ENCODE measurements at places on chromosomes 4 and X.

DNA sequence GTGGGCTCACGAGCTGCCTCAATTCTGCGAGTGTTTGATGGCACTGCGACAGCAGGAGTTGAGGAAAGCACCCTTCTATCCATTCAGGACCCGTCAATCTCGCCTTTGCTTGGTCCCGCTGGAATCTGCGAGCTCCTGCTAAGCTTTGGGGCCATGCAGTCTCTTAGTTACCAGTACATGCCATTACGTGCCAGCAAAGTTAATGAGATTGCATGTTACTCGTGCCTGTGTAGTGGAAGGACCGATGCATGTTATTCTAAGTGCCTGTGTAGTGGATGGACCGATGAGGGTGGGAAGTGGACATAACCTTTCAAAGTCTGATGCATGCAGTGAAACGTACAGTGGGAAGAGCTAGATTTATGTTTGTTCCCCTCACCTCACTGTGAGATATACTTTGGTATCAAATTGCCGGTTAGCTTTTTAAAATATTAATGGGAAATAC lies 569 bp downstream of the RPS3A start:
- DNase-seq, result no peak

DNA sequence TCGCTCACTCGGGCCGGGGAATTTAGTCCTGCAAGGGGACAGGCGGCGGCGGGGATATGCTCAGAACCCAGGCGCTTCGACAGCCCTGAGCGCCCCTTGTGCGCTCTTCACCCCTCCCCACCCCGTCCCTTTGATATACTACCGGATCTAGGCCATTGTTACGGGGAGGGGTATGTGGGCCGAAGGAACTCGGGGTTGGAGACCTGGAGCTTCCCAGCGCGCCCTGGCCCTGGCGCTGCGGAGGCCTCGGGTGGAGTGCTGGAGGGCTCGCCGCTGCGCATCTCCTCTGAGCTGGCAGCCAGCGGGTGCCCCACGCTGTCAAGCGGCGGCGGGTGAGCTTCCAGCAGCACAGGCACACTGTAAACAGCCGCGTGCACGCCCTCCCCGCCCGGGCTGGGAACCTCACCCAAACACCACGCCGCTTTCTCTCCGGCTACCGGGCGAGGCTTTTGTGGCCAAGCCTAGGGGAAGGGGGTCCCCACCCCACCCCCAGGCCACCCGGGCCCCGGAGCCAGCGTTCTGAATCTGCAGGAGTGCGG lies 54.5 kb upstream of the BCOR start:
- DNase-seq, result peak; percentile 62

GRCh38 chr4:36237366-36238313 lies 6.7 kb downstream of the ARAP2 start:
- no peak for DNase-seq

DNA sequence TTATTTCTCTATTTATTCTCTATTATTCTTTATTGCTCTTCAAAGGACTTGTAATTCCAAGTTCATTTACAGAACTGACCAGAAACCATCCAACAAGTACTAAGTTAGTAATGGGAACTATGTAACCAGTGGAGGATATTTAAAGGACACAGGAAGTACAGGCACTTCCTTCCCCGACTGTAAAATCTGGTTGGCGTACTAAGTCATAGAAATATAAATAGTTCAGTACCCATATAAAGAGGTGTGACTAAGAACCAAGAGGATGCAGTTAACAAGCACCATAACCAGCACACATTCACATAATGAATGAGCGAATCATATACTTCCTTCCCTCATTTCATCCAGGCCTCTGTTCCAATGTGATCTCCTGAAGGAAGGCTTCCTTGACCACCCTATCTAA lies 3.6 kb upstream of the EIF4E start:
- DNase-seq, result peak; percentile 33

DNA sequence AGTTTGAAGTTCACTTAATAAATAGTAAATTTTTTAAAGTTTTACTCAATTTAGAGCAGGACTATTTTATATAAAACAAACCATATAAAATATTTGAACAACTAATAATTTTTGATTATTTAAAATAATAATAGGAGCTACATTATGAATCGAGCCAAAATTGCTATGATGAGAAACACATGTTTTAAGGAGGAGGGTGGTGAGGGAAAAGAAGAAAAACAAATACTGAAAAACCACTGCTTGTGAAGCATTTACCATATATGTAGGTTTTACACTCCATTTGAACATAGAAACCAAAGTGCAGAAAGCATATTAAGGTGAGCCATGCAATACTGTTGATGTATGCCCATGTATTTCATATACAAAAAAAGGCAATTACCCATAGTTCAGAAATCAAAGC lies 448.9 kb downstream of the FSTL5 start:
- no peak for DNase-seq

GRCh38 chrX:47632666-47633065 lies 2.9 kb upstream of the CFP start:
- DNase-seq, result no peak
